ENCODE measurements at places on chromosomes 13 and 19.

- no peak for DNase-seq
These were observed 1.7 kb upstream of the PTGER1 start for GRCh38 chr19:14476673-14477401.

DNA sequence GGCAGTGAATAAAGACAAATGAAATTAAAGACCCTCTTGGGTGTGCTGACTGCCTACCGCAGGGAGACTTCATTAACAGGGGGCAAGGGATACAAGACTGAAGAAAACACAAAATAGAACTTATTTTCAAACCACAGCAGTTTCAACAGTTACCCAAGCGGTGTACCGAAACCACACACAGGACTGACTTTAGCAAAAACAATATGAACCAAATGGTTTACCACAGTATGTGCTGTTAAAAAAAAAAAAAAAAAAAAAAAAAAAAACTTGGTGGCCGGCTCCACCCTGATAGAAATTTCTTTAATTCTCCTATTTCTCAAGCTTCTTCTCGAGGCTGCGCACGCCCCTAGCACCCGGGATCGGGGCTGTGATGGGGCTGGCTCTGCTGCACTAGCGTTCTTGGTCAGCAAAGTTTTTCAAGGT is 42.6 kb downstream of the KLF2 start:
- peak; percentile 64 for DNase-seq

- no peak for DNase-seq
These were observed 260.3 kb downstream of the KCNRG start for GRCh38 chr13:50275392-50276063.

GRCh38 chr19:55386493-55386971 is 800 bp downstream of the RPL28 start:
- DNase-seq, result peak; percentile 29

- DNase-seq, result no peak
These were observed 861.9 kb downstream of the GPC5 start for GRCh38 chr13:92260363-92260762.

- DNase-seq, result no peak
These were observed 3.6 kb upstream of the HPN start for GRCh38 chr19:35037716-35038622.
